ENCODE measurements at places on chromosomes 7 and 10. TPM values are rescaled to one million over a fixed set of nuclear protein-coding genes. Genes with fewer than 3 reads are reported as not detected.

Gene UBTD1
- 16.2 TPM for total RNA-seq

Gene PON1
- total RNA-seq, result 1.0 TPM

Gene OR2A5
- not detected for total RNA-seq

Gene SNX10
- 4.9 TPM for total RNA-seq

Gene NACAD
- total RNA-seq, result 0.40 TPM

Gene FGF8
- 0.17 TPM for total RNA-seq

Gene RHOBTB1
- 12.6 TPM for total RNA-seq

Gene TUBB8
- total RNA-seq, result 0.16 TPM

Gene IFIT2
- total RNA-seq, result 2.4 TPM

Gene CUZD1
- total RNA-seq, result 1.6 TPM

Gene RELN
- 0.01 TPM for total RNA-seq

Gene FOXI2
- total RNA-seq, result not detected

Gene GAD2
- total RNA-seq, result not detected

Gene RTKN2
- total RNA-seq, result 0.95 TPM

Gene FAM20C
- total RNA-seq, result 45.2 TPM

Gene CCDC136
- total RNA-seq, result 2.2 TPM

Gene SNCG
- total RNA-seq, result 9.9 TPM

Gene KLHDC10
- total RNA-seq, result 13.6 TPM

Measured in A549 treated with Mapracorat at 1 μM for 4 hours (cell line).